ENCODE measurements at places on chromosomes 7 and 10.
A peak's percentile ranks its signal among the peaks of the same experiment; 100 is the strongest.

DNA sequence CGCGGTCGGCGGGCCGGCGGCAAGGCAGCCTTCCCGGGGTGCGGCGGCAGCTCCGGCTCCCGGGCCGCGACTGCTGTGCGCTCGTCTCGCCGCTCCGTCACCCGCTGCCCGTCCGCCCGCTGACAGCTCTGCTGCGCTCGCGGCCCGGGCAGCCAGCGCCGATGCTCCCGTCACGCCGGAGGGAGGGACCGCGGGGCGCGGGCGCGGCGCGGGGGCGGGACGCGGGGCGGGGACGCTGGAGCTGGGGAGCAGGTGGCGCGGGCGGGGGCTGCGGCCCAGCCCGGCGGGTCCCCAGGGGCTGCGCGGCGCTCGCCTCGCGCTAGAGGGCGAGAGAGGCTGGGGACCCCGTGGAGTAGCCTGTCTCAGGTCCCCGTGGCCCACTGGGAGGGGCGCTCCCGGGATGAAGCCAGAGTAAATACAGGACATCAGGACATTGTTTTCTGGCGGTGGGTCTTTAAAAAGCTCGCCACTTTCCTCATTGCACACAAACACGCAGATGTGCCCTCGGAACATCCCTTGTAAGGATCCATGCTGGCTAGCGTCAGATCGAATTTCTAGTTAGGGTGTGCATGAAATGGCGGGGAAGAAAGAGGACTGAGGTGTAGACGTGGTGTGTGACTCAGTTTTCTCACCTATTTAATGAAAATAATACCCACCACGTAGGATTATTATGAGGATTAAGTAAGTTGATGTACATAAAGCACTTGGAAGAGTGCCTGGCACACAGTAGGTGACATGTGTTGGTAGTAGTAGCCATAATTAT, at the start of gene ELAPOR2:
ELAPOR2 (minus strand) TSS at position 130 of the 763 bp plus-strand sequence. CDS start 141 bp downstream, outside the sequence.
- DNase-seq = peak; percentile 67

- DNase-seq = no peak
Observed at GRCh38 chr7:39421251-39421650, 145.0 kb upstream of the YAE1 start.

DNA sequence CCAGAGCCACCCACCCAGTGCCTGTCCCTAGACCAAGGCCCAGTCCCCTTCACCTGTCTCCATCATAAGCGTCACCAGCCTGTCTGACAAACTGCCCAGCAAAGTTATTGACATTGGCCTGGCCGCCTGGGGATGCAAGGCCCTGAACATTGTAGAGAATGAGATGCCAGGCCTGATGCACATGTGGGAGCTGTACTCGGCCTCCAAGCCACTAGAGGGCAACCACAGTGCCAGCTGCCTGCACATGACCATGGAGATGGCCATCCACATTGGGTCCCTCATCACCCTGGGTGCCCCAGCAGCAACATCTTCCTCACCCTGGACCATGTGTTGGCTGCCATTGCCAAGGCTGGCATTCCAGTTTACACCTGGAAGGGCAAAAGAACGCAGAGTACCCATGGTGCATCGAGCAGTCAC, 63.7 kb upstream of the ANTXRL start:
- DNase-seq = no peak

- no peak for DNase-seq
Observed at GRCh38 chr7:44432381-44432977, 58.0 kb downstream of the NUDCD3 start.

DNA sequence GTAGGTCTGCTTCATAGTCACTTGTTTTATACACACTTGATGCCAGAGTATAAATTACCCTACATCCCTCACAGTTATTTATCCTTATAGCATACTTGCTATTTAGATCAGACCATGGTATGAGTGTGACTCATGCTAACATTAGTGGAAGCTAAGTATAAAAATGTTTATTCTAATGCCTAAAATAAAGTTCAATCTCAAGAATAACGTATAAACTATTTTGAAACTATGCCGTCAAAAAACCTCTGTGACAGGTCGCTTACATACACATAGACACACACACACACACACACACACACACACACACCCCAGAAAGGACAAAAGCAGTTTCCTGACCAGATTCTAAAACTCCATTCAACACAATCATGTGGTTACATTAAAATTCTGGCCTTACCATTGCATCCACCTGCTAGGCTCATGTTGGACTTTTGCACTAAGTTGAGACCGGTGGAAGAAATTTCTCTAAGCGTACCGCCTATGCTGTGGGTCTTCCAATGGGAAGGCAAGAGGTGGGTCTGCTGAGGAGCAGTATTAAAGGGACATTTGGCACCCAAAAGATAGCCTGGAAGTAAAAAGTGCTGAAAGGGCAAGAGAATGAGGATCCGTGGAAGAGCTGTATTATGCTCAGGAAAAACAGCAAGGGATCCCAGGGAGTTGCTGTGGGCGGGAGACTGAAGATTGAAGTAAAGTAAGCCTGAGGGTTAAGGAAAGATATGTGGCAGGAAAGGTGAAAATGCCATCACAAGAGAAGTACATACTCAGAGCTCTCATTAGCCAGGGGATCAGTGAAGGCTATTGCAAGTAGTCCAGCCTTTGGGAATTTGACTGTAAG, 5.0 kb downstream of the FOXP2 start:
- no peak for DNase-seq

DNA sequence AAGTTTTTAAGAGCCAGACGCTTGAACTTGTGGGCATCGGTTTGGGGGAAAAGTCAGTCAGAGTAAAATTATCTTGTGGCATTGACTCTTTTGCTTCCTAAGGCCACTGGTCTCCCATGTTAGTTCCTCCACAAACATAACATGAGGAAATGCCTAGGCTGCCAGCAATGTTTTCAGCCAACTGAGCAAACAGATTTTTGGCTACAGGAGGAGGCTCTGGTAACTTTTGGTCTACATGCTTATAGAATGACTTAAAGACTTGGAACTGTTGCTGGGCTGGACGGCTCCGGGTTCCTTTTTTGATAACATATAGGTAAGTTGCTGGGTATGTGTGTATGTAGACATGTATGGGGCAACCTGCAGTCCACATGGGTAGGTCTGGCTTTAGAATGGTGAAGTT, 9.6 kb upstream of the ZNF239 start:
- no peak for DNase-seq

DNA sequence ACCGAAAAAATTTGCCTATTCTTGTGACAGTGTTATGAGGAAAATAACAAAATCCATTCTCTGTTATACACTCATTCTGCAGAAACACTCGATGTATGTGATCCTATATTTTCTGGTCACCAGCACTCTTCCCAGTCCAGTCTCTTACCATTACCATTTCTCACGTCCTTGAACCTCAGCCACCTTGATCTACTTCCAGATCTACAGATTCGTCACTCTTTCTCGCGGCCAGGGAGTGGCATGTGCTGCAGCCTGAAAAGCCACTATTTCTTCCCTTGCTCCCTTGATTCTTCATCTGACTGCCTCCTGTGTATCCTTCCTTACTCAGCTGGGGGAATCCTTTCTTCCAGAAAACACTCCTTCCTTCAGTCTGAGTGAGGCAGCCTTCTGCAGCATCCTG, 14.1 kb upstream of the TAF3 start:
- no peak for DNase-seq

DNA sequence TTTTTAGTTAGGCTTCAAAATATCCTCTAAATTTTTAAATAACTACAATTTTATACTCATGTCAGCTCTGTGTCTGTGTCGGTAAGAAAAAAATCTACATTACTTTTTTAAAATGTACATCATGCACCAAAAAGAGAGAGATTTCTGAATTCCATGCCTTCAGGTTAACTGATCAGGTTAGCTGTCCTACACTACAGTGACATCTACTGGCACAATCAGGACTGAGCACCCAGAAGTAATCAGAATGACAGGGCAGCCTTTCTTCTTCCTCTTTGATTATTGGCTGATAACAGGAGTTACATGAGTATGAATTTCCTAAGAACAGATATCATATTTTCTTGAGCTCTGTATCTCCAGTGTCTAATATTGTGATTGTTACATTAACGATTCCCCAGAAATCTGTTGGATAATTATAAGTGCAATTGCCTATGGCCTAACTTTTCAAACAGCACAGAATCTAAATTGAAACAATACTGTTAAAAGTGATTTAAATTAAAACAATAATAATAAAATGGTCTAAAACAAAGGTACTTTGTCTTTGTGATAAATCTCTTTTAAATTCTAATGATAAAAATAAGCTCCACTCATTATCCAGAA, 41.8 kb upstream of the HYCC1 start:
- peak; percentile 9 for DNase-seq

GRCh38 chr7:85469446-85470010, 282.7 kb upstream of the SEMA3D start:
- no peak for DNase-seq

- DNase-seq = no peak
Observed at GRCh38 chr7:15582773-15583172, 21.0 kb upstream of the AGMO start.

GRCh38 chr10:73819513-73820093, 8.2 kb upstream of the NDST2 start:
- no peak for DNase-seq

DNA sequence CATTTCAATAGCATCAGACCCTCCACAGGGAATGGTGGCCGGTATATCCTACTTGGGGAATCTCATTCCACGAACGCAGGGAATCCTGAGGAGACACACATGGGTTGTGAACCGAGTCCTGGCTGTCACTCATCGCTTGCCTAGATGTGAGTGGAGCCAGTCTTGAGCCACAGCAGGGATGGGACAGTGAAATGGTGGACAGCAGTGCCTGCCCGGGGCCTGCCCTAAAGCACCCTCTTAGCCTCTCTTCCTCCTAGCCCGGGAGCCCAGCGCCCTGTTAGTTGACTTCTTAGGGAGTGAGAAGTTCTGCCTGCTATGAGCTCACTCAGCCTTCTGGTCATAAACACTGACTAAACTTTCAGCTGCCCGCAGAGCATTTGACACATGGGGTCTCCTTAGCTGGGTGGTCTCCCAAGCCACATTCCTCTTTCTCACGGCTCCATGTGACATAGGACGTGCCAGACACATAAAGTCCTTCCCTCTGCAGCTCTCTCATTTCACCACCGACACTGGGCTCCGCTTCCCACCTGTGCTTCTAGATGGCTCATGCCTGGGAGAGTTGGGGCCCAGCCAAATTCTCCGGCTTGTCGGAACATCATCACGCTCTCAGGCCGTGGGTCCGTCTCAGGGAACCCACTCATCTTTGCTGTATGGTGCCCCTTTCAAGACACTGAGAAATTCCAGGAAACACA, 60.9 kb downstream of the TCERG1L start:
- DNase-seq = no peak

DNA sequence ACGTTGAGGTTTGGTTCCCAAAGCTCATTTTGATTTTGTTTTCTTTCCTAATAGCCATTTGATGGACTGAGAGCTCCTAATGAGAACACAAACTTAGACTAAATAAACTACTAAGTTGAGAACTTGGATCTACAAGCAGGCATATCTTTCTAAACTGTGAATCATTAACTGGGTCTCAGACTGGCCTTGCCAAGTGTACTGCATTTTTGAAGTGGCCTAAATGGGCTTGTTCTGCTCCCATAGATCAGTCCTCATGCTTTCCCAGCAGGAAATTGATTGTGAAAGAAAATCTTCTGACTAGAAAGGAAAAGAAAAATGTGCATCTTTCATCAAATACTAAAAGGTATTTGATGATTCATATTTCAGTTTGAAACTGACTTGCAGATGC, 46.7 kb upstream of the RBM33 start:
- no peak for DNase-seq

DNA sequence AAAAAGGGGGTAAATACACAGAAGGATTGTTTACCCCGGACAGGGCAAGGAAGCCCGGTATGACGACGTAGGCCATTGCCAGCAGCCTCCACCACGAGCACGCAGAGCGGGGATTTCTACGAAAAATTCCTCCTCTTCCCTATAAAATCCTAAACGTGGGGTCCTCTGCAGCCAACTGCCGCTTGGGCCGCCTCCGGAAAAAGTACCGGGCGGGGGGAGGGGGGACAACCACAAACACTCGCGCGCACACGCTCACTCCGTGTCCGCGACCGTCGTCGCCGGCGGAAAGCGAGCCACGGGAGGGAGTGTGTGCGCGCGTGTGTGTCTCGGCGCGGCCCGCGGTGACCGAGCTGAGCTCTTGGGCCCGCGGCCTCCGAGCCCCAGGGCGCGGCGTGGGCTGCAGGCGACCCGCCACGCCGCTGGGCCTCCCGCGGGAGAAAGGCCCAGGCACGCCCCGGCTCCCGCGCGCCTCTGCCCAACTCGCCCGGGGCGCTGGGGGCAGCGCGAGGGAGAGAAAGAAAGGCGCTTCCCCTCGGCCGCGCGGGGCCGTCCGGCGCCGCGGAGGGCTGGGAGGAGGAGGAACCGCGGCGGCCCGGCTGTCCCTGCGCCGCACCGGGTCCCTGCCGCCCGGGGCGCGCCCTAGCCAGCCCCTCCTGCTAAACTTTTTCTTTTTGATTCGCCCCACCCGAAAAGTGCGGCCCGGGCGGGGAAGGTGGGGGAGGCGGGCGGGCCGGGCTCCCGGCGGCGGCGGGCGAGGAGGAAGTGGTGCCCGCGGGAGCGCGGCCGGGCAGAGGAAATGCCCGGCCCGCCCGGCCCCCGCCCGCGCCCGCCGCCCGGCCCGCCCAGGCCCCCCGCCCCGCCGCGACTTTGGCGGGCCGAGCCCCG, 1.5 kb downstream of the CTBP2 start:
- DNase-seq = no peak

DNA sequence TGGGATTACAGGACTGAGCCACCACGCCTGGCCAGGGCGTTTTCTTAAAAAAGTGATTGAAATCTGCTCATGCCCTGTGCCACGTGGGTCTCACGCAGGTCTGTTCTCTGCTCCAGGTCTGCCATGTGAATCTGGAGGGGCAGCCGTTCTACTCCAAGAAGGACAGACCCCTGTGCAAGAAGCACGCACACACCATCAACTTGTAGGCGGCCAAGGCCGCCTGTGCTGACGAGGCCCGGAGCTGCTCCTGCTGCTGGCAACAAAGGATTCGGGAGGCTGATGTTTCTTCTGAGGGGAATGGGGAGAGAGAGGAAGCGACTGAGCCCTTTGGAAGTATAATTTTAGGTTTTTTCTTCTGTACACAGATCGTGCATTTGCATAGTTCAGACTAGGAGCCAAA, 23.6 kb upstream of the BMPR1A start:
- no peak for DNase-seq

- DNase-seq = no peak
Observed at GRCh38 chr7:149285603-149286002, 23.6 kb downstream of the ZNF783 start.

DNA sequence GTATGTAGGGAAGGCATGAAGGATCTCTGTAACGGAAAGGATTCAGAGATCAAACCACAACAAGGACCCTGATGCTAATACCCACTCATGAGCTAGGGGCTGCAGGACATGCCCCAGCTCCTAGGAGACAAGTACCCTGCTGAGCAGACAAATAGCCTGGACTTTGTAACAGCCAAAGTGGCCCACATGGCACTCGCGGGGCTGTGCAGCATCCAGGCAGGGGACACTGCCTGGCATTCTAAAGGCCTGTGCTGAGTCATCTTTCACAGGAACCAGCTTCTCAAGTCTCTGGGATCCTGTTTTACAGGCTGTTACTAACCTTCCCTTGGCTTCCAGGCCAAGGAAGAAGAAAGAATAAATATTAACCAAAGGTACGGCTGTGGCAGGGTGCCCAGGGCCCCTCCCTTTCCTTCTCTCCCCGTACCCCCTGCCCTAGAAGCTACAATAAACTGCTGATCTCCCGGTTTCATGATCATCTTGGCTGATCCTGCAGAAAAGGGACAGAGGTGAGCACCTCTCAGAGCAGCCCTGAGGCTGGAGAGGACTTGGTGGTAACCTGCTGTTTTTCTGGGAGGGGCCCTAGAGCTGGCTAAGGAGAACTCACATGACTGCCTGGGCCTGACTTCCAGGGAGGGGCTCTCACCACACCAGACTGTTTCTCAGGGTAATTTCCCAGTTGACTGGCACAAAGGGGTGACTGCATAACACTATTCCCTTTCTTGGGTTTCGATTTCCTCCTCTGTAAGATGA, 4.2 kb upstream of the RPEL1 start:
- no peak for DNase-seq

Measured in stimulated activated CD8-positive, alpha-beta memory T cell treated with anti-CD3 and anti-CD28 coated beads, Interleukin-2, amount 100 ng/mL, for 1 hour (primary cell).